ENCODE measurements at places on chromosomes 3 and 15.

- DNase-seq = no peak
These were observed 108.3 kb downstream of the ZBTB20 start for GRCh38 chr3:115038817-115039216.

- no peak for DNase-seq
These were observed 530.0 kb downstream of the EPHB1 start for GRCh38 chr3:135325096-135325495.

- DNase-seq = no peak
These were observed 298 bp downstream of the BCL2L10 start for GRCh38 chr15:52112203-52112750.

DNA sequence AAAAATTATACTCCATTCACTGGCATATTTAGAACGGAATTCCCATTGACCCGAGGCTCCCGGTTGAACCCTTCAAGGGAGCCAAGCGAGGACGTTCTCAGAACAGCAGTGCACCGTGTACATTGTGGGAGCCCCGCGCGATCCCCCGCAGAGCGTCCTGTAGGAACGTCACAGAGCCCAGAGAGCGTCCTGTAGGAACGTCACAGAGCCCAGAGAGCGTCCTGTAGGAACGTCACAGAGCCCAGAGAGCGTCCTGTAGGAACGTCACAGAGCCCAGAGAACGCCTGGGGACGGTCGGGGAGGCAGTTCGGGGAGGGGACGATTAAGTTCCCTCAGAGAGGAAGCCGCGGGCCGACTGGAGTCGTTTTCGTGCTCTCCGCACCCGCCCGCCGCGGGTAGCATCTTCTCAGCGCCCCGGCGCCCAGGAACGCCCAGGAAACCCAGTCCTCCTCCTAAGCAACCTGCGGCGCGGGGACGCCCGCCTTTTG, 506 bp upstream of the ATP1B3 start:
- DNase-seq = no peak

- no peak for DNase-seq
These were observed 128.3 kb upstream of the SAMMSON start for GRCh38 chr3:69871251-69871650.

DNA sequence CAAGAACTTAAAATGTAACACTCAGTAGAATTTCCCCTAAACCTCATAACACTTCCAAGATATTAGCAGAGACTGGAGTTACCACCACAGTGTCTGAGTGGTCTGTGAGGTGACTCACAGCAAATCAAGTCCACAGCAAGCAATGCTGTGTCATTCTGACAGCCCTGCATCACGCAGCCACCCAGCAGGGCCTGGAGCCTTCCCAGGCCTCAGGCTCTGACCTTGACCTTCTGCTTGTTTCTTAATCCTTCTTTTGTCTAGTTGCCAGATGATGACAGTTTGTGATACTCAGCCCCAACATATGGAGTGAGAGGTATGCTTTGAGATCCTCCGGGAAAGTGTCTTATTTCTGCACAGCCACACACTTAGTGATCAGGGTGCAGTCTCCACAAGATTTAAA, 82.5 kb downstream of the TOP2B start:
- DNase-seq = no peak

DNA sequence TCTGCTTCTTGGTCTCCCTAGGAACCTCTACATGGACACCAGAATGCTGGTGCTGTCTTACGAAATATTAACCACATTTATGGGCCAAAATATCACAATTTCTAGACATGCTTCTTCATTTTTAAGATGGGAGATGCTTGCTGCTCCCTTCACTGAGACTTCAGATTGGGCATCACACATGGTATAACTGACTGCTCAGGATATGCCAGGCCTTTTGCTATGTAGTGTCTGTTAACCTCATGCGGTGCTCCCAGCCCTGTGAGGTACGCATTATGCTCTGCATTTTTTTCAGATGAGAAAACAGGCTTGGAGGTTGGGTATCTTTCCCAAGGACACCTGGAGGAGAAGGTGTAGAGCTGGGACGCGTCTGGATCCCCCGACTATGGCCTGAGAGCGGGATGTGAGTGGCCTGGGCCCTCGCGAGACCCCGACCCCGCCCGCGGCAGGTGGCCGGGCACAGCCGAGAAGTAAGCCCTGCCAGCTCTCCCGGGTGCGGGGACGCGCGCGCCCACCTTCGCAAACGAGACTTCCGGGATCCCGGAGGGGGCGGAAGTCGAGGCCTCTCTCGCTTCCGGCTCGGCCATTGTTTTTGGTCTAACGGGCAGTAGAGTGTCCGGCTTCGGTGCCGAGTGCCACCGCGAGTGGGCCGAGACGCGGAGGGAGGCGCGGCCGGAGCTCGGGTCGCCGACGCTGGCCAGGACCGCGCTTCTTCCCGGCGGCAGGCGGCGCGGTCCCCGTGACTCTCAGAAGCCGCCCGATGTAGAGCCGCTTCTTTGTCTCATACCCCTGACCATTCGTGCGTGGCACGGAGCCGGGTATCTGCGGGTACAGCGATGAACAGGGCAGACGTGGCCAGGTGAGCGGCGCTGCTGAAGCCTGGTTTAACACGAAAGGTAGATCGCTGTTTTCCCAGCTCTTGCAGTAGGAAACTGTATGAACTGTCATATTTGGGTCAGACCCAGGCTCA, at the start of gene ZKSCAN7:
TSS of gene ZKSCAN7 (plus strand) at position 568 of the 967 bp plus-strand sequence. CDS start 1,855 bp downstream, outside the sequence.
- DNase-seq = peak; percentile 38

DNA sequence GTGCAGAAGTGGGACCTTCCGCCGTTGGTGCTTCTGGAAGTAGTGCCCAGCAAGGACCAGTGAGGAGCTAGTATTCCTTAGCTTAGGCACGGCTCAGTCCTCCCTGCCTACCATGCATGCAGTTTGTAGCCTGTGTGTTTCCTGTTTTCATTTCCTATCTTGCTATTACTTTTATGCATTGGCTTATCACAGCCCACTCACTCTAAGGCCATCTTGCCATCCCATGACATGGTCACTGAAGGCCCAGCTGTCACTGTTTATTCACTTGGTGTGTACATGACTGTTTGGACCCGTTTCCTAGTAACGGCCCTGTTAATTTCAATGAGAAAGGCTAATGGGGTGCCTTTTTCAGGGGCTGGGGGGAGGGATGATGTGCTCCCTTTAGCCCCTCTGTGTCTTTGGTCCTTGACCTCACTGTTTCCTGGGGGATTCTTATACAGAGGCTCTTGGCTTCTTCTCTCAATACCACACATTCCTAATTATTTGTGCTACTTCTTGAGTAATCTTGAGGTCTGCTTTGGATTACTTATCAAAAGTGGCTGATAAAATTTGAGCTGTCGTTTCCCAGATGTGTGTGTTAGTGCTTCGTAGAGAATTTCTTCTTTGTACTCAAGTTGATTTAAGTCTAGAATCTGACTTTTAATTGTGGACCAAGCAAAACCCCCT, 24.5 kb upstream of the TRAK1 start:
- DNase-seq = no peak

DNA sequence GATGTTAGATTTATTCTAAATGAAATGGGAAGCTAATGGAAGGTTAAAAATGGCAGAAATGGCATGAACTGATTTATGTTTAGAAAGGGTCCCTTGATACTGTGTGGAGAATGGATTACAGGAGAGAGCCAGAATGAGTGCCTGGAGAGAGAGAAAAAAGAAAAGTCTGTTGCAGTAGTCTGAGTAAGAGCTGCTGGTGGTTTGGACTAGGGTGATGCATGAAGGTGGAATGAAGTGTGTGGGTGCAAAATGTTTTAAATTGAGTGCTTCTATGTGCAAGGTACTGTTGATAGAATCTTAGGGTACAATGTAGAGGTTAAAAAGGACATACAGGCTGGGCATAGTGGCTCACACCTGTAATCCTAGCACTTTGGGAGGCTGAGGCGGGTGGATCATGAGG, 11.4 kb upstream of the MGA start:
- DNase-seq = no peak

DNA sequence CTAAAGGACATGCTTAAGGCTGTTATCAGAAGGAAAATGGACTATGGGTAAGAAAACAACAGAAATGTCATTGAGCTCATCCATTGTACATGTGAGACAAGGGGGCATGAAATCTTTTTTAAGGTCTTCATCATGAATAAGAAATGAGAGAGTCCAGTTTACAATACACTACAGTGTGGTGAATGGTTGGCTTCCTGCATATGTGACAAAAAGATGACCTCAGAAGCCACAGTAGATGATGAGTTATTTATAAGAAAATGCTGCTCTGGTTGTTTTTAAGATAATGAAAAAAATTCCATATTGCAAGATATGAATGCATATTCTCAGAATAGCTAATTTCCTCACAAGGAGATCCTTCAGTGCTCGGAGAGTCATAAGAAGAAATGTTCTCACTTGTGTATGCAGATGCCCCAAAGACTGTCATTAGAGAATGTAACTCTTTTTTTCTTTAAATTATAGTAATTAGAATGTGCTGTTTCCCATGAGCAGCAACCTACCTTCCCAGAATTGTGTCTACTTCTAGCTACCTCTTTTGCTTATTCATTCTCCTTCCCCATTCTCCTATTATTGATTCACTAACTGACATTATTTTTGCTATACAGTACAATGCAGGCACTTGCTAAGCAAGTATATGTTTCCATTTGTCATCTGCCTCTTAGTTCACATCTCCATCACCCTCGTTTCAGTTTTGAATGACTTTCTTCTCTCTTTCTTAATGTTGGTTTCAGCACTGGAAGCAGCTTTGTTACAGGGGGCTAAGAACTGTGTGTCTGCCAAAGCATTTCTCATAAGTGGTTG, 152.0 kb upstream of the PEX5L start:
- DNase-seq = no peak

Measured in stimulated activated CD8-positive, alpha-beta memory T cell treated with anti-CD3 and anti-CD28 coated beads, Interleukin-7, amount 100 ng/mL, for 4 hours (primary cell).